ENCODE measurements at places on chromosomes 16 and 17. TPM values are rescaled to one million over a fixed set of nuclear protein-coding genes. Genes with fewer than 3 reads are reported as not detected.

GRCh38 chr17:27367121-27367981 lies 73.4 kb downstream of the WSB1 start:
- DNase-seq, result no peak

DNA sequence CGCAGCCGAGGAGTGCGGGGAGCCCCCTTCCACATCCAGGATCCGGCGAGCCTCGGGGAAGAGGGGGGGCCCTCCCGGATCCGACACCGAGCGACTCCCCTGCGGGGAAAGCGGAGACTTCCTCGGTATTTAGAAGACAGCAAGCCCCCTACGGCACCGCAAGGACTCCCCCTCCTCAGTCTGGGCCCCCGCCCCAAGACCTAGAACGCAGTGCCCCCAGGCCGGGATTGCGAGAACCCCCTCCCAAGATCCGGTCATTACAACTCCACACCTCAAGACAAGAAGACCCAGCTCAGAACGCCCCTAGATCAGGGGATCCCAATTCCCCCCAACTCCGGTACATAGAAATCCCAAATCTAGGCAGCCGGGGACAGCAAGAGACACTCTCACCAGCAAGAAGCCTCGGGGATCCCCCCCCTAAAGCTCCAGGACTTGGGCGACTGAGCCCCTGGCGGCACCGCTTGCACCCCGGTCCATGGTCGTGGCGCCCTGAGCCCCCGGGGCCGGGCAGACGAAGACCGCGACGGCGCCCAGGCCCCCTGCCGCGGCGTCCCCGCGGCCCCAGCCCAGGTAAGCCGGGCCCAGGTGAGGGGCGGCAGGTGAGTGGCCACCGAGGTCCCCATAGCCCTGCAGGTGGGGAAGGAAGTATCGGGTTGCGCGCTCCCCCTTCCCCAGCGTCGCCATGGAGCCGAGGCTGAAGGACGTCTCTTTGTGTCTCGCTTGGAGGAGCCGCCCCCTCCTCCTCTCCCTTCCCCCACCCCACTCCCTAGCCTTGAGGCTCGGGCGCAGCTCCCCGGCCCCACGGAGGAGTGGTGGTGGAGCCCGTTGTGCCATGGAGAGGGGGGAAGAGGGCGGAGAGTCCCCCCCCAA lies 641 bp downstream of the SBK1 start:
- no peak for DNase-seq

DNA sequence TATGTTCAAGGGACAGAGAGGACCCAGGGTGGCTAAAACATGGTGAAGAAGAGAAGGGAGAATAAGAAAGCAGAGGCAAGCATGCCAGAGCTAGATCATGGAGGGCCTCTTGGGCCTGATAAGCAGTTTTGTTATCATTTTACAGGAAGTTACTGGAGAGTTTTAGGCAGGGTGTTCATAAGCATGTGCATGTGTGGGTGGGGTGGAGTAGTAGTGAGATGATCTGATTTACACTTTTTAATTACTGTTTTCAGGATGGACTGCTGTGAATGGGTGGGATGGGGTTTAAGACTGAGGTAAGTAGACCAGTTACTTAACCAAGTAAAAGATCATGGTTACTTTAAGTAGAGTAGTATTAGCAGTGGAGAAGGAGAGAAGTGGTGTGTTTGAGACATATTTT lies 173.6 kb downstream of the PHKB start:
- DNase-seq, result no peak

The HIGD1B gene
- total RNA-seq, result 0.81 TPM

The CYLD gene
- 48.4 TPM for total RNA-seq

- no peak for DNase-seq
Measured at GRCh38 chr17:50519141-50519834, 11.0 kb downstream of the MYCBPAP start.

DNA sequence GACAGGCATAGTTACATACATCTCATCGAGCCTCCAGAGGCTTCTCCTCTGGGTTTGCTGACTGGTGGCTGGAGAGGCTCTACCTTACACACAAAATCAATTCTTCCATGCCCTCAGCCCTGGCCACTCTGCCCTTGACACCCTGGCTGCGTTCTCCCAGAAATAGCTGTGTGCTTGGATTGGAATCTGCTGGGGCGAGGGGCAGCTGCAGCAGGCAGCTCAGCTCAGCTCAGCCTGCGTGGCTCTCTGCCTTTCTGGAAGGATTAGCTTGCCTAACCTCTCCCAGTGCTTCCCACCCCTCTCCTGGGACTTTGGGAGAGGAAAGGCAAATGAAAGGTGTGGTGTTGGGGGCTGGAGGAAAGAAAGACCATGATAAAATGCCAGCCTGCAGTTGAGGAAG lies 216.1 kb downstream of the ENGASE start:
- DNase-seq, result no peak

The REXO5 gene
- 228 TPM for total RNA-seq

DNA sequence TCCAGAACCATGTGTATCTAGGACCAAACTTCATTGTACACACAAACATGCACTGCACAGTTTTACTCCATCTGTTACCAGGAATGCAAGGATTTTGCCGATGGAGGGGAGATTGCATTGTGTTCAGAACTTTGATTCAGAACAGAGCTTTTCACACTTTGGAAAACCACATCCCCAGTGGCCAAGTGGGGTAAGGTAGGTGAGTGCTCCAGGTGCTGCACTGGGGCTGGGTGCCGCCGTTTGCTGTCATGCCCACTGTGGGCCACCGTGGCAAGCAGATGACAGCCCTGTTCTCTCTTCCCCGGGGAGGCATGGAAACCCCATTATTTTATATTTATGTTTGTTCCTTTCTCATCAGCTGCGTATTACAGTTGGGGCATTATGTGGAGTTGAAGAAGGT lies 29.3 kb upstream of the JPH3 start:
- DNase-seq, result no peak

The HBQ1 gene
- 4.2 TPM for total RNA-seq

- no peak for DNase-seq
Measured at GRCh38 chr17:72422505-72423285, 301.9 kb downstream of the SOX9 start.

The ZNF469 gene
- total RNA-seq, result 2.2 TPM

DNA sequence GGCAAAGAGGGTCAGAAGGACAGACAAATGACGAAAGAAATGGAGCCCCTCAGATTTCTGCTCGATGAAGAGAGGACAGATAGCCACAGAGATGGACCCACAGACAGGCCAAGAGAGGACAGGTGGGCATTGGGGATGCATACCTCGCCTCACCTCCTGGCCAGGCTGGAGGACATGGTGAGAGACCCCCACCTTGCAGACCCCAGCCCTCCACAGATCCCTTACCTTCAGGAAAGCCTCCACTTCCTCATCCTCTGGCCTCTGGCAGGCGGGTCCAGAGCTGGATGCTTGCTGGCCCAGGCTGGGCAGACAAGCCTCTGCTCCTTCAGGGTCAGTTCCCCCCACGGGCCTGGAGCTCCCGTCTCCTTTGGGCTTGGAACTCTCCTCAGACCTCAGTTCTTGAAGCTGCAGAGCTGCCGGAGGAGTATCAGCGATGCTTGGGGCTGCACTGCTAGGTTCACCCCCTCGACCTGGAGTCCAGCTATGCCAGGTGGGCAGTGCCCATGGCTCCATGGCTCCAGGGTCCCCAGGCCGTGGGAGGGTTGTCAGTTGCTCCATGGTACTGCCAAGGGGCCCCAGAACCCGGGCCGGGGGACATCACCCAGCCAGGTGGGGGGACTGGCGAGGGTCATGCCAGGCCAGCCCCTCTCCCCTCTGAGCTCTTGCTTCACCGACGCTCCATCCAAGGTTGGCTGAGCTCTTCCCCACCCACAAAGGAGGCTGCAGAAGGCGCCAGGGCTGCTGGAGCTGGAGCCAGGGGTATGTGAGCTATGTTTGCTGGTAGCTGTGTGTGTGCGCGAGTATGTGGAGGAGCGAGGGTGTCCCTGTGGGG lies 1.0 kb downstream of the TSPOAP1 start:
- no peak for DNase-seq

DNA sequence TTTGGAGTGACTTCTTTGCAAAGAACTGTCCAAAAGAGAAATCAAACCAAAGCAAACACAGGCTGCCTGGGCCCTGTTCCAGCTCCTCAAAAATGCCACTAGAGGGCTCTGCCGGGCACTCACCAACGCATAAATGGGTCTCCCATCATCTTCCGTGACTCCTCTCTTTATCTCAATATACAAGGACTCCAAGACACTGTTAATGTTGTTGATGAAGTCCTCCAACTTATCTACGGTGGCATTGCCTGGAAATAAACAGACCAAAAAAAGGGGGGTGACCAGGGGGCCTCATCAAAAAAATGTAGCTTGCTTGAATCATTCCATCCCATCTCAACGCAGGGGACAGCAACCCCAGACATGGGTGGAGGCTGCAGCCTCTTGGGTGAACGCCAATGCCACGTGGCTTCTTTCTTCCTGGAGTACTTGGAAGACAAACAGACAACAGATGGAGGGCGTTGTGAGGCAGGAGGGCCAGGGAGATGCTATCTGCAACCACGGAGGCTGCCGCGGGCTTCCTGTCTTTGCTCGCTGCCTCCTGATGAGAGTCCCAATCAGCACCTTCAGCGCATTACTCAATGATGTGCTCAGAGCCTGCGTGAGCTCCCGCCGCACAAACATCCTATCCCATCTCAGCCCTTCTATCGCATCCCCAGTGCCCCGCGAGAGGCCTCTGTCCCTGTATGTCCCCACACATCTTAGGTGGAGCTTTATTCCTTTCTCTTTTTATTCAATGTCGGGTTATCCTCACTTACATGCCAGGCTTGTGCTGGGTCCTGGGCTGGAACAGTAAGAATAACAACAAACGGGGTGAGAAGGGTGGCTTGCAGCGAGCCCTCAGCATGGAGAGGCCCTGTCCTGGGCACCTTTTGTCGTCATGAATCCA lies 32.0 kb downstream of the KDM8 start:
- peak; percentile 90 for DNase-seq

The CACNG1 gene
- total RNA-seq, result not detected

- DNase-seq, result no peak
Measured at GRCh38 chr16:87133966-87134627, 183.1 kb downstream of the C16orf95 start.

The BFAR gene
- 49.2 TPM for total RNA-seq

The SLC52A1 gene
- total RNA-seq, result 1.7 TPM

The PDP2 gene
- total RNA-seq, result 23.9 TPM

The ZFP3 gene
- total RNA-seq, result 6.4 TPM

DNA sequence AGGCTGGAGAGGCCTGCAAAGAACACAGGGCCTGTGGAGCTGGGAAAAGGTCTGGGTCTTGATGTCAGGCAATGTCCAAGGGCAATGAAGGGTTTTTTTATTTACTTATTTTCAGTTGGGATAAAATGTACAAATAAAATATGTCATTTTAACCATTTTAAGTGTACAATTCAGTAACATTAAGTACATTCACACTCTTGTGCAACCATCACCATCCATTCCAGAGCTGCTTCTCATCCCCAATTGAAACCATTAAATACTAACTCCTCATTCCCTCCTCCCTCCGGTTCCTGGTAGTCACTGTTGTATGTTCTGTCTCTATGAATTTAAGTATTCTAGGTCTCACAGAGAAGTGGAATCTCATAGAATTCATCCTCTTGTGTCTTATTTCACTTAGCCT lies 444.7 kb downstream of the HS3ST3B1 start:
- no peak for DNase-seq

The TNFRSF17 gene
- 4.3 TPM for total RNA-seq

The CACNA1G gene
- total RNA-seq, result 1.3 TPM

Measured in testis (tissue), 5 donors.